COR-L47 (cell line): ENCODE measurements at places on chromosomes 6 and 20.

- DNase-seq, result peak; percentile 40
Measured at GRCh38 chr20:36482044-36482473, 59.3 kb upstream of the MYL9 start.

DNA sequence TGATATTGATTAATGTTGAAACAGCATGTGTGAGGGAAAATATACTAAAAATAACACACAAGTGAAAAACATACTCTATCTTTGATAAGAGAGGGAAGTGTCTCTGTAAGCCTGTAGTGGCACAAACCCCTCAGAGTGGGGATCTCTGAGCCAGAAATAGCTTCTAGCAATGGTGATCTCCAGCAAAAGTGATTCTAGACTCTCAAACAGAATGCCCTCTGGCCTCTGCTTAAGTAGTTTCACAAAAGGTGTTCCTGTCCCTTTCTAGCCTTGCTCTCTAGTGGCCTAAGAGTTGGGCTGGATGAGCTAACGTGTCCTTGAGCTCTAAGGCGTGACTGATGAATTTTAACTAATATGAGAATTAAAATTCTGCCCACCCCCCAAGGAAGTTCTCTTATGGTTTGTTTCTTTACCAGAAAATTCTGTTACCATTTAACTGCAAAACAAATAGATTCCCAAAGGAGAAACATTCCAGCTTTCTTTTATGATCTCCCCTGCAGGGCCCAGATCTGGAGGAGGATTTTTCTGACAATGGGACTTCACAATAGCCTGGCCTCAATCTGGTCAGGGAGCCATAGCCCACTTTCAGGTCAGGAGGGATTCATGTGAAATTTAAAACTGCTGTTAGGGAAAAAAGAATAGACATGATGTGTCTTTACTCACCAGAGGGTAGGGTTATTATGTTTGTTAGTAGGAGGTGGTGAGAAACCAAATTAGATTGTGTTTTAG is 182.5 kb upstream of the LAMP5 start:
- DNase-seq, result no peak

DNA sequence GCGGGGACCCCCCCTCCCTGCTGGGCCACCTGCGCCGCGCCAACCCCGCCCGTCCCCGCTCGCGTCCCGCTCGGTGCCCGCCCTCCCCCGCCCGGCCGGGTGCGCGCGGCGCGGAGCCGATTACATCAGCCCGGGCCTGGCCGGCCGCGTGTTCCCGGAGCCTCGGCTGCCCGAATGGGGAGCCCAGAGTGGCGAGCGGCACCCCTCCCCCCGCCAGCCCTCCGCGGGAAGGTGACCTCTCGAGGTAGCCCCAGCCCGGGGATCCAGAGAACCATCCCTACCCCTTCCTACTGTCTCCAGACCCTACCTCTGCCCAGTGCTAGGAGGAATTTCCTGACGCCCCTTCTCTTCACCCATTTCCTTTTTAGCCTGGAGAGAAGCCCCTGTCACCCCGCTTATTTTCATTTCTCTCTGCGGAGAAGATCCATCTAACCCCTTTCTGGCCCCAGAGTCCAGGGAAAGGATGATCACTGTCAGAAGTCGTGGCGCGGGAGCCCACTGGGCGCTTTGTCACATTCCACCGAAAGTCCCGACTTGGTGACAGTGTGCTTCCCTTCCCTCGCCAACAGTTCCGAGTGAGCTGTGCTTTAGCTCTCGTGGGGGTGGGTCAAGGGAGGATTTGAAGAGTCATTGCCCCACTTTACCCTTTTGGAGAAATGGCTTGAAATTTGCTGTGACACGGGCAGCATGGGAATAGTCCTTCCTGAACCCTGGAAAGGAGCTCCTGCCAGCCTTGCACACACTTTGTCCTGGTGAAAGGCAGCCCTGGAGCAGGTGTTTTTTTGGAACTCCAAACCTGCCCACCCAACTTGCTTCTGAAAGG is 2.1 kb downstream of the VEGFA start:
- no peak for DNase-seq

GRCh38 chr6:34630040-34630439 is 66.5 kb downstream of the ILRUN start:
- no peak for DNase-seq
